ENCODE measurements at places on chromosomes 1 and 21.

- DNase-seq = no peak
Measured at GRCh38 chr1:78834201-78834741, 172.3 kb downstream of the ADGRL4 start.

DNA sequence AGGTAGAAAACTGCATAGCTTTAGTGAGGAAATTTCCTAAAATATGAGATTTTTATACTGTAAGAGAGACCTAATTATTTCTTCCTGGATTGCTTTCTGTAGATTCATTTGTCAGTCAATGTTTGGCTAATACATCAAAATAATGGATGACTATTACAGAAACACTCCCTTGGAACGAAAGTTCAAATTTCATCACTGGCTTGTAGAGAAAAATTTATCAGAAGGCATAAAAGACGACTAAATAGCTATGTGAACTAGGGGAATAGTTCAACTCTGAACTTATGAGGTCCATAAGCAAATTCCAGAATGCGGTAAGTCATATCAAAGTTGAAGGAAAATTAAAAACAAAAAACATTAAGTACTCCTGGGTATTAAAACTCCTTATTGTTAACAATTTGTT is 36.0 kb downstream of the WNT2B start:
- no peak for DNase-seq

DNA sequence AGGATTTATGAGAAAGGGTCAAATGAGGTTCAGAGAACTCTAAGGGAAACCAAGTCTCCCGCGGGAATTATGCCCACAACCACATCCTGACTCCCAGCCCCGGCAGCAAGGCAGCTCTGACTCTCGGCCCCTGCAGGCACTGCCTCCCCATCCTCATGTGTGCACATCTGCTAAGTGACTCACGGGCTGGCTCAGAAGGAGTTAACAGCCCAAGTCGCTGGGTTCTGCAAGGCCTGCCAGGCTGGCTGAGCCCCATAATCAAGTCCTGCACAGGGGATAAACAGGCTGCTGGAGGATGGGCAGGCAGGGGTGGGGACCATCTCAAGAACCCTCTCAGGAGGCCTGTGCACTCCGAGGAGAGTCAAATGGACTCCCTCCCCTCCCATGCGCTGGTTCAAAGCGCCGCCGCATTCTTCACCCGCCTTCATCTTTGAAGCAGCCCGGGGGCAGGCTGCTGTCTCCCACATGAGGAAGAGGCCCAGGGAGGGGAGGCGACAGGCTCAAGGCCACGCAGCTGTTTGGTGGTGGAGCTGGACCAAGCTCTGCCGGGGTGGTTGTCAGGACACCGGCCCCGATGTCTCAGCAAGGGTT is 344.3 kb downstream of the MATN1 start:
- DNase-seq = no peak

- no peak for DNase-seq
Measured at GRCh38 chr1:178037510-178038253, 56.2 kb upstream of the RASAL2 start.

DNA sequence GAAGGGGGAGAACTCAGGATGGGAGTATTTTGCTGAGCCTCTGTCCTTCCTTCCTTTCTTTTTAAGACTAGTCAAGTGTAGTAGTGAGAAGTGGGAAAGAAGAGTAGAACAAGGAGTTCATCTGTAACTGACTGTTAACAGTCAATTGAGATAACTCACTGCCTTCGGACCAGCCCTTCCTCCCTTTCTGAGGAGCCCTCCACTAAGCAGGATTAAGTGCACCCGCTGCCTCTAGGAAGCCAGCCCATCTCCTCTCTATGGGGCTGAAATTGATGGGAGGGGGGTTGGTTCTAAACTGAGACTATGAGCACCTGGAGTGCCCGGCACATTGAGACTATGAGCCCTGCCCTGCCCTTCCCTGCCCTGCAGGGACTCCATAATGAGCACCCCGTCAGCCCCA is 72.7 kb upstream of the TINAGL1 start:
- DNase-seq = no peak

DNA sequence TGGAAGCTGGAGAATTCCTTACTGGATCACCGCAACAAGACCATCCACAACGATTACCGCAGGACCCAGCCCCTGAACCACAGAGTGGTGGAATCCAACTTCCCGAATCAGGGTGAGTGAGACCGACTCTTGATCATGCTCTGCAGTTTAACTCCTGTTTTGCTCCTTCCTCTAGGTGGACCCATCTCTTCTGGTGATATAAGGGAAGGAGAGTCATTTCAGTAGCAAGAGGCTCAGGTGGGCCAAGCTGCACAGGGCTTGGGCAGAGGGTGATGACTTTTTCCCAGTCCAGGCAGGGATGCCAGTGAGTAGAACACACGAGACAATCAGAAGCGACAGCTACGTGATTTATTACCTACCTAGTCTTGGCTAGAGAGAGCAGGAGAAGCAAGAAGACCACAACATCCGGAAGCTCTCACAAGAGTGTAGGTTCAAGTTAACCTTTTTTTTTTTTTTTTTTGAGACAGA is 25.2 kb downstream of the CA6 start:
- peak; percentile 20 for DNase-seq

DNA sequence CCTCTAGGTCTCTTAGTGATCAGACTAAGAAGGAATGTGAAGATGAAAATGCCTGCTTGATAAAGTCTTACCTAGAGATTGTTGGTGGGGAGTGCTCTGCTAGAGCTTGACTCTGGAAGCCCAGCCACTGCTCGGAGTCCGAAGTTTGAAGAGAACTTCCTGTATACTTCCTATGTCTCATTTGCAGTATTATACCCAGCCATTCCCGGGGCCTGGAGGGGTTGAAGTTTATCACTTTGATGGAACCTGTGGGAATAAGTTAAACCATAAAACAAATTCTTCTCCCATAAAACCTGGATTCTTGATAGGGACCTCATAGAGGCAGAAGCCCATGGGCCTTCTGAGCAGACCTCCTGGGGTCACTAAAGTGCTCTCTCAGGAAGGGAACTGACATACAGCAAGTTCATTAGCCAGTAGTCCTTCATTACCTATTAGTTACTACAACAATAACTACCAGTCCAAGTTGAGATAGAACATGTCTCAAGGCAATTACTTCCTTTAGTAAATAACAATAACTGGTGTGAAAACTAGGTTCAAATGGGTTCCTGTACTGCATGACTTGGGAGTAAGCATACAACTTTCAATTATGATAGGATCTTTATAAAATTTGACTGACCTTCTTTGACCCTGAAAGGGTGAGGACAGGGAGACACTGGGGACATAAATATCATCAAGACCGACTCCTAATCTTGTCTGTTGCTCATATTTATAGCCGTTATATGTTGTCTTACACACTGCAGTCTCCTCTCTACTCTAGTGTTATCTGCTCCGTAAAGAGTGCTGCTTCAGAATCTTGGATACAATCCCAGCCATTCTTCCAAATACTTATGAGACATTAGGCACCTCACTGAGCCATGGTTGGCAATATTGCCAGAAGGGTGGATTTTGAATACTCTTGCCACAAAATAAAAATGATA is at the start of gene OR6N1:
Gene OR6N1, minus strand, starts transcription at position 246 of the 917 bp plus-strand sequence. CDS start 5,513 bp downstream, outside the sequence.
- DNase-seq = no peak

- peak; percentile 44 for DNase-seq
Measured at GRCh38 chr1:245807306-245807705, 652.5 kb downstream of the KIF26B start.

DNA sequence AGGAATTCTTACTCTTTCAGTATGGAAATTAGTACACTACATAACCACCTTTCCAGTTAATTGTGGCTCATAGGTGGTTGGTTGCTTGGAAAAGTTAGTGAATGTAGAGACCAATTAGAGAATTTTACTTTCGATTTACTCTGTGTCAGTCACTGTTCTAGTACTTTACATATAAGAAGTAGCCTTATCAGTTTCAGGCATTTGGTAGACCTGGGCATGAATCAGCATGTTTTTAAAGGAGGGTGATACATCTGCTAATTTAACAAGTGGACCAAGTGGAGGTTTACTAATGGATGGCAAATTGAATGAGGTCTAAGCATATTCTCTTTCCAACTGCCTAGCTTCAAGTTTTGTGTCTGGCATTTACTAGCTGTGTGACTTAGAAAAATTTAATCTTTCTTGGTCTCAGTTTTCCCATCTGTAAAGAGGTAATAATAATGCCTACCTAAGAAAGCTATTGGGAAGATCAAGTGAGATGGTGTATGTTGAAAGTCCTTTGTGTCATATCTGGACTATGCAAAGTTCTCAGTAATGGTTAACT is 1158.6 kb downstream of the PLA2G4A start:
- no peak for DNase-seq

GRCh38 chr1:89022167-89022959 is at the start of gene GBP3:
Gene GBP3, minus strand, starts transcription at chr1:89022866. Its CDS starts 2,145 bp downstream, at chr1:89020721.
- DNase-seq = peak; percentile 28

- DNase-seq = no peak
Measured at GRCh38 chr1:155540000-155540874, 22.4 kb downstream of the ASH1L start.

DNA sequence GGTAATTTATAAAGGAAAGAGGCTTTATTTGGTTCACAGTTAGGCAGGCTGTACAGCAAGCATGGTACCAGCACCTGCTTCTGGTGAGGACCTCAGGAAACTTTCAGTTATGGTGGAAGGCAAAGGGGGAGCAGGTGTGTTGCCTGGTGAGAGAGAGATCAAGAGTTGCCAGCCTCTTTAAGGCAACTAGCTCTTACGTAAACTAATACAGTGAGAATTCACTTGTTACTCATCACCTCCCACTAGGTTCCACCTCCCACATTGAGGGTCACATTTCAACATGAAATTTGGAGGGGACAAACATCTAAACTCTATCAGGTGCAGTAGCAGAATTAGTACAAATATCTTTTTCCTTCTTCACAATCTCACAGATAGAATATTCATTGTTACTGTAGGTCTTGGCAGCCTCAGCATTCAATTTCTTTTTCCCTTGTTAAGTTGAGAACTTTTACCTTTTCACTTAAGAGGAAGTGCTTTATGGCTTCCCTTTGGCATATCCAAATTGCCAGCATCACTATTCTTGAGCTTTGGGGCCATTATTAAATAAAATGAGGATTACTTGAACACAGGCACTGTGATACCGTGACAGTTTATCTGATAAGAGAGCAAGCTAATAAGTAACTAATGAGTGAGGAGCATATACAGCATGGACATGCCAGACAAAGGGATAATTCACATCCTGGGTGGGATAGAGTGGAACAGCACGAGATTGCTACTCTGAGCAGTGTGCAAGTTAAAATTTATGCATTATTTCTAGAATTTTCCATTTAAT is 48.4 kb downstream of the MAGI3 start:
- DNase-seq = no peak

GRCh38 chr1:37274938-37275631 is 199.3 kb upstream of the ZC3H12A start:
- no peak for DNase-seq

DNA sequence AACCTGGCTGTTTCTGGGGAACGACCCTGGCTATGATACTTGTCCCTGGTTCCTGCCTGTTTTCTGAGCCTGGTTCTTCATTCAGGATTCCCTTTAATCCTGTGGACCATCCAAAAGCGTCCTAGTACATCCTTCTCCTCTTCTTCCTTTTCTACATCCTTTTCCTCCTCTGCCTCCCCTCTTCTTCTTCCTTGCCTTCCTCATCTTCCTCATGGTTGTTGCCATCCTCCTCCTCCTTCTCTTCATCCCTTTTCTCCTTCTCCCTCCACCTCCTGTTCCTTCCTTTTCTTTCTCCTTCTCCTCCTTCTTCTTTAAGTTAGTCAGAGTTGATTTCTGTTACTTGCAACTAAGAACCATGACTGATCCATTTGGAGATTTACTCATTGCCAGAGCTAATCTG is 197.8 kb downstream of the FOXD2 start:
- DNase-seq = no peak

DNA sequence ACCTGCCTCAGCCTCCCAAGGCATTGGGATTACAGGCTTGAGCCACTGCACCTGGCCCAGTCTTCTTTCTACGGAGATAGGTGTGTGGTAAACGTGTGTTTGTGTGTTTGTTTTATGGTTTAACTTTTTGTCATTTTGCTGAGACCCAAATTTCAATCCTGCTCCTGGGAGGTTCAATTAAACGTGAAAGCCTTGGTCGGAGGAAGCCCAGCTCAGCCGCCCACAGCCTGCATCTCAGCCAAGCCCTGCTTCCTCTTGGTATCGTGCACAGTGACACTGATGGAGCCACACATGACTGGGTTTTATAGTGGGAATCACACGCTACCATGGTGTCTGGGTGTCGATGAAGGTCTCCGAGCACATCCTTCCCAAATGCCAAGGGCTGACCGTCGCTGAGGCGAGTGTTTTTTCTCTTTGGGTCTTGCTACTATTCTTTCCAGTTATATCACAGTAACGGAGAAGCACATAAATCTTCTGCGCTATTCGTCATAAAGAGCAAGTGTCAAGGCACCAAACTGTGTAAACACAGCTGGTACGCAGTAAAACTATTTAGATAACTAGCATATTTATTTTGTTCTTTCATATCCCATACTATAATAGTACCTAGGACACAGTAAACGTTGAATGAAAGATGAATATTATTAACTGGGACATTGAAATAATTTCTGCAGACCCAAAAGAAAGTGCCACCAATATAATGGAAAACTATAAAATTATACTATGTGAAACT is 39.3 kb downstream of the HLCS start:
- no peak for DNase-seq

DNA sequence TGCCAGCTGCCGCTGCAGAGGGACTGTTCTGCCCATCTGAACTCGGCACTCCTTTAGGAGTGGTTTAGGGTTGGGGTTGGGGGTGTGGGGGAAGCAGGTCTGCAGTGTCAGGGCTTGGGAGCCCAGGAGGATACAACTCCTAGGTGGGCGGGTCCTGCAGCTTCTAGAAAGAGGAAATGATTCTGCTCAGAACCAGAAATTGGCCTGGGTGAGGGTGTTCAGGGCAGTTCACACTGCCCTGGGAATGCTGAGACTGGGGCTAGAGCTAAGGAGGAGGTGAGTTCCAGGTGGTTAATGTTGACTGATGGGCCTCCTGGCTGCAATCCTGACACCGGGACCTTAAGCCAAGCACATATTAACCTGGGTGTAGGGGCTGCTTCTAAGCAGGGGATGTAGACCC is 4.8 kb upstream of the SLC26A9 start:
- DNase-seq = no peak

- DNase-seq = no peak
Measured at GRCh38 chr1:162876751-162877150, 15.8 kb upstream of the CCDC190 start.

GRCh38 chr1:87202922-87203655 is 125.6 kb upstream of the LMO4 start:
- no peak for DNase-seq

GRCh38 chr21:33364830-33365229 is 38.4 kb upstream of the IFNGR2 start:
- no peak for DNase-seq

- DNase-seq = no peak
Measured at GRCh38 chr21:21003701-21004100, 5.5 kb downstream of the NCAM2 start.

- no peak for DNase-seq
Measured at GRCh38 chr1:47984175-47984789, 12.9 kb downstream of the TRABD2B start.

GRCh38 chr1:178310685-178311105 is 186.1 kb downstream of the CLEC20A start:
- DNase-seq = peak; percentile 16

All from GM19239 (cell line).